Activated CD4-positive, alpha-beta T cell treated with anti-CD3 and anti-CD28 coated beads, Interleukin-2, amount 10 ng/mL, durations not matched to agents 7 days and 5 days (primary cell): ENCODE measurements at places on chromosomes 16 and 17.

- DNase-seq = peak; percentile 62
These were observed 1.7 kb downstream of the MT2A start for GRCh38 chr16:56610017-56610608.

DNA sequence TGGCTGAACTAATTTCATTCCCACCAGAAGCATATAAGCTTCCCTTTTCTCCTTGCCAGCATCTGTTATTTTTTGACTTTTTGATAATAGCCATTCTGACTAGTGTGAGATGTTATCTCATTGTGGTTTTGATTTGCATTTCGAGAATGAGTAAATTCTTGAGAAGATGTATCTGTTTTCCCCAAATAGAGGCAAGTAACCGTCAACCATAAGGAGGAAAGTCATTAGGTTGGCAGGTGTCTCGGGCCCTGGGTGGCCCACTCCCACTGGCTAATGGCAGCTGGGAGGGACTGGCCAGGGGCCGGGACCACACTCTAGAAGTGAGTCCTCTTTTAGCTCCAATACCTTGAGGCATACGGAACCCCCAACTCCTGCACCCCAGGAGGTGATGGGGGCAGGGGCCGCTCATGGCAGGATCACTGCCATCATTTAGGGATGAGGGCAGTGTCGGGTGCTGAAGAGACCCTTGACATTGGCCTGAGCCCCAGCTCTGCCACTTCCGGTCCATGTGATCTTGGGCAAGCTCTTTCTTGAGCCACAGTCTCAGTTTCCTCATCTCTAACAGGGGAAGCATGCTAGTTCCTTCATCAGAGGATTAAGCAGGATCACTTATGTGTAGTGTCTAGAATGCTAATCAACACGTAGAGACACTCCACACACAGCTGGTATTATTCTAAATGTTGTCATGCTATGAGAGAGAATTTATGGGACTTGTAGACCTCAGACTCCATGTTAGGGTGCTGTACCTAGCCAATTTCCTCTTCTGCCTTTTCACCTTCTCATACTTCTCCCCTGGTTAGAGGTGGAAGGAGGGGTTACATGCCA, 44.3 kb downstream of the RGS9 start:
- peak; percentile 26 for DNase-seq

DNA sequence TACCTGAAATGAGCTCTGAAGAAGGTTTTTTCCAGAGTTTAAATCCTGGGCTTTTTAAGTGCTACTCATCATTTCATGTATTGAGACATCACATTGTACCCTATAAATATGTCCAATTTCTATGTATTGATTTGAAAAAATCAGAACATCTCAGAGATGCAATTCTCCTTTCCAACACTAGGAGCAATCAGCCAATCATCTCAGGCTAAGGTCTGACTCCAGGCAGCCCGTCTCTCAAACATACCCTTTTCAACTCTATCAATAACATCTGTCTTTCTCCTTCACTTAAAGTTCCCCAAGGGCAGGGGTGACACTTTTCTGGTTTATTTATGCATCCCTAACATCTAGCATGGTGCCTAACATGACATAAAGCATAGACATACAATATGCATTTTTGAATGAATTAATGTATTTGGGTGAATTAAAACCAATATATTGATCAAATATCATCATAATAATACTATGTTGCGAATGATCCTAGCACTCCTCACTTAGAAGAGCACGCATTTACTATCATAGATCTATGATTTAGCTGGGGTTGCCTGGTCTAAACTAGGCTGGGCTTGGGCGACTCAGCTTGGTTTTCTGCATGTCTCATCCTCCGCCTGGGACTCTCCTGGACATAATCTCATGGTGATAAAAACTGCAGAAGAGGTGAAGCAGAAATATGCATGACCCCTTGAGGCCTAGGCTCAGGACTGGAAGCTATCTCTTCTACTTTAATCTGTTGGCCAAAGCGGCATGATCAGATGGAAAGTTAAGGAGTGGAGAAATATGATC, 5.2 kb upstream of the CDH11 start:
- DNase-seq = no peak

DNA sequence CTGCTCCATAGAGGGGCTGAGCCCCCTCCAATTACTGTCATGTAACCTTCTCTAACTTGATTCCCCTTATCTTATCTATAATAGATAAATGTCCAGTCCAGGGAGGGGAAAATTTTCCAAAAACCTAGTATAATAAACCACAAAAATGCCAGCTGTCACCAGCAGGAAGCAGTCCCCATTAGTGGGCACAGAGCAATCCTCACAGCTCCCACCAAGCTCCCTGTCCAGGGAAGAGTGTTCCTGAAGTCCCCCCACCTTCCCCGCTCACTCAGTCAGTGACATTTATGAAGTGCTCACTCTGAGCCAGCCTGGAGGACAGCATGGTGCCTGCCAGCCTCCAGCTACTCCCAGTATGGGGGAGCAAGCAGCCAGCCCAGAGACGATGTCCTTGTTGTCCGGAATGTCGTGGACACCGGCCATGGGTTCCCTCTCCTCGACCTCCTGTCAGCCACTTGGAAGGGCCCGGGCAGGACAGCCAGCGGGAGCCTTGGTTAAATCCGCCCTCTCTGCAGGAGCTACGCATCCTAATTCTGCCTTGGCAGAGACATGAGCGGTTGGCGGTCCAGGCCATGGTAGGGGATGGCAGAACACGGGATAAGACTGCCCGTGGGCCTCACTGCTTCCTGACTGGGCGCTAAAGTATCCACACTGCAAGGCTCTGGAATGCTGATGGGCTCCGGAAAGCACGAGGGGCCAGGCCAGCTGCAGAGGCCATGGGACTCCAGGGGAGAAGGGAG, 102.0 kb upstream of the CDH5 start:
- no peak for DNase-seq
